ENCODE measurements at places on chromosomes 2 and 18. TPM values are rescaled to one million over a fixed set of nuclear protein-coding genes. Genes with fewer than 3 reads are reported as not detected.

Gene SDC1
- total RNA-seq = 0.52 TPM

Gene ARHGAP15
- 13.3 TPM for total RNA-seq

Gene FBLN7
- 1.8 TPM for total RNA-seq

Gene AGXT
- total RNA-seq = not detected

Gene DES
- total RNA-seq = 21,970 TPM

Gene MARCO
- 8.7 TPM for total RNA-seq

Gene AFTPH
- 35.6 TPM for total RNA-seq

Gene SERPINB10
- not detected for total RNA-seq

DNA sequence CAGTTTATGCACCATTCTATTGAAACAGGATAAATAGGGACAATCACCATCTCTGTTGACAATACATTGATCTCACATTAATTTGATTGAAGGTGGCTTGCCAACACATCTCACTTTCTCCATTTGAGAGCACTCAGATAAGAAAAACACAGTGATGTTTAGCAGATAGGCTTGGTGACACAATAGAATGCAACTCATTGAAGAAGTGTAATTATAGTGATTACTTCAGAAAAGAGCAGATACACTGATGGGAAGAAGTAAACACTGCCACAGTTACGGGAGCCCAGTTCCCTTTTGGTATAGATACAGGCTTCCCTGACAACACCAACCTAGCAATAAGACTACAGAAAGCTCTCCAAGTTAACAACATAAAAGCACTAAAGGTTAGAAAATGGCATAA lies 89.1 kb downstream of the FIGN start:
- DNase-seq = no peak

DNA sequence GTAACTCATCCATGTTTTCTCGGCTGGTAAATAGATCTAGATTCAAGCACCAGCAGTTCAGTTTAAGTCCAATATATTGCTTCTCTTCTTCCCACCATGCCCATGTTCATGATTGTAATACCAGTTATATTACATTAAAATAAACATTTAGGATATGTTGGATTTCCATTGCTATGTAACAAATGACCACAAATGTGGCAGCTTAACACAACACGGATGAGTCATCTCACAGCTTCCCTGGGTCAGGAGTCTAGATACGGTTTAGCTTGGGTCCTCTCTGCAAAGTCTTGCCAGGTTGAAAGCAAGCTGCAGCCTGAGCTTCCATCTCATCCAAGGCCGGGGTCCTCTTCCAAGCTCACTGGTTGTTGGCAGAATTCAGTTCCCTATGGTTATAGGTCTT lies 39.4 kb upstream of the SMAD2 start:
- no peak for DNase-seq

DNA sequence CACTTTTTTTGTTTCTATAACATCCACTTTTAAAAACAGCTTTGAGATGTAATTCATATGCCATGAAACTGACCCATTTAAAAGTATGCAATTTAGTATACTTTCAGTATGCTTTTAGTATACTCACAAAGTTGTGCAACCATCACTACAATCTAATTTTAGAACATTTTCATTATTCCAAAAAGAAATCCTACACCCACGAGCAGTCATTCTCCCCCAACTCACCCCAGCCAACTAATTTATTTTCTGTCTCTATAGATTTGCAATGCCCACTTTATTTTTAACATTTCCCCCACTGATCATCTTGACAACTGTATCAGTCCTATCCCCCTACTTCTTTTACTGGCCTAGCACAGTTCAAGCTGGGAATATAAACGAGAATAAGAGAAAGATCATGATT lies 39.1 kb downstream of the FAM98A start:
- no peak for DNase-seq

GRCh38 chr2:53636596-53636995 lies 131.0 kb upstream of the CHAC2 start:
- no peak for DNase-seq

DNA sequence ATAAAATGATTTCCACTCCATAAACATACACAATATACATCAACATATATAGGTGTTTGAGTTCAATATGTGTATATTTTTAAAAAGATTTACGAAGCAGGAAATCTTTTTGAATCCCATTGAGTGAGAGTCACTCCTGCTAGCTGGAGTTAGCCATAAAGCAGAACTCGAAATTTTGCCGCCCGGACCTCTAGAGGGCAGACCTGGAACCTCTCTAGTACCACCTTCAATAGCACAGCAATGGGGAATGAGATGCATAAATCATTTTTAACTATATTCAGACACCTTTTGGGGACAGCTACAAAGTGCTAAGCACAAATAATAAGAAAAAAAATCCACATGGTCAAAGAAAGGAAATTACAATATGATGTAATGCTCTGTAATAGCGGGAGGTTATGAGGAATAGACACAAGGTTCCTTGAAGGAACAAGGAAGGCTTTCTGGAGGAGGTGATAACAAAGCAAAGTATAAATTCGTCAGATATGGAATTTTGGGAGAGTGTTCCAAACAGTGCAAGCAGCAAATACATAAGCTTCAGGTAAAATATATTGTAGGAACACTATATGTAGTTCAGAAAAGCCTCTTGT lies 533.4 kb downstream of the ERBB4 start:
- no peak for DNase-seq

Data from esophagus muscularis mucosa (tissue), 4 donors.